ENCODE measurements at places on chromosomes 11 and 22.

GRCh38 chr11:14544611-14545010 is 24.4 kb upstream of the PSMA1 start:
- no peak for DNase-seq

GRCh38 chr11:104043678-104044239 is 7.3 kb downstream of the DDI1 start:
- no peak for DNase-seq

GRCh38 chr11:60970890-60971289 is 590 bp upstream of the CD6 start:
- no peak for DNase-seq

- no peak for DNase-seq
Measured at GRCh38 chr11:57150454-57150917, 31.3 kb upstream of the LRRC55 start.

DNA sequence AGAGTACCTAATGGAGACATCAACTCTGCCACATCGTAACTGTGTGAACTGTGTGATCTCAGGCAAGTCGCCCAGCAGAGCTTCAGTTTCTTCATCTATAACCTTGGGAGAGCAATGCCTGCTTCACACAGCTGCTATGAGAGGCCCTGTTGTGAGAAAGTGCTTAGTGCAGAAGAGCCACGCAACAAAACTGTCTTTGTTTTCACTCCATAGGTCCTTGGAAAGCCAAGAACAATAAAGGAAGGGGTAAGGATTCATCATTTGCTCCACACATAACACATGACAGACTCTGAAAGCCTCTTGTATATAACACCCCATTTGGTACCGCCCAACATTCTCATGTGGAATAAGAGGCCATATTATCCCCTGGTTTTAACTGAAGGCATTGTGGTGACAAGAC is 231.9 kb upstream of the ISX start:
- DNase-seq = no peak

GRCh38 chr11:130533113-130533798 is 84.8 kb downstream of the ADAMTS15 start:
- no peak for DNase-seq

DNA sequence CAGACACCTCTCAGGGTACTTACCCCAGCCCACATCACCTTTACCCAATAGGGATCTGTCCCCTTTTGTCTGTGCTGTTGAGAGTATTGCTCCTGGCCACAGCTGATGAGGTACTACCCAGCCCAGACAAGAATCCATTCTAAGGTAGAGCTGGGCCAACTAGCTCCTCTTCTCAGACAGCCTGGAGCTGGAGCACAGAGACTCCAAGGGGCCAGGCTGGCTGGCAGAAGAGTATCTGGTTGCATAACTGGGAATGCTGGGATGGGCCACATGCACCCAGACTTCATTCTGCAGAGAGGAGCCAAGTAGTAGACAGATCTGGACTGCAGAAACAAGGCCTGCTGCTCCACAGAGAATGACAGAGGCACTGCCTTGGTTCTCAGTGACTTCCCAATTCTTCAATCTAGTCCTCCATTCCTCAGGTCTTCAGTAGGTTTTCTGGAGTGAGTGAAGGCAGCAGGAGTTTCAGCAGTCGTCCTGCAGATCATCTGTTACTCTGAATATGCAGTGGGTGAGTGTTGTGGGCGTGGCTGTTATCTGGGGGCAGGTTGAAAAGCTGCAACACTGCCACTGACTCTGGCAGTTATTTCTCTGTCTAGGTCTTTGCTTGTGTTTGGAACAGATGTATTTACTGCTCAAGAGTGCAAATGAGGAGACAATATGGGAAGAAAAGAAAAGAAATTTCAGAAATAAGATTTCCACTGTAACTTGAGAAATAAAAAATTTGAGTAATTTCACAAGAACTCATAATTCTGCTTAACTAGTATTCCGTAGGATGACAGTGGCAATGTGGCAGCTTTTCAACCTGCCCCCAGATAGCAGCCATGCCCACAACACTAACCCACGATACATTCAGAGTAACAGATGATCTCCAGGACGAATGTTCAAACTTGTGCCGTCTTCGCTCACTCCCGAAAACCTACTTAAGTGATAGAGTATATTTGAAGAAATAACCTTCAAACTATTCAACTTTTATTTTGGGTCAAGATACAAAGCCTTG is 34.9 kb downstream of the MAPK1 start:
- no peak for DNase-seq

GRCh38 chr11:119772641-119773415 is 43.8 kb upstream of the NECTIN1 start:
- DNase-seq = no peak

- no peak for DNase-seq
Measured at GRCh38 chr11:19164230-19164855, 37.4 kb downstream of the CSRP3 start.

DNA sequence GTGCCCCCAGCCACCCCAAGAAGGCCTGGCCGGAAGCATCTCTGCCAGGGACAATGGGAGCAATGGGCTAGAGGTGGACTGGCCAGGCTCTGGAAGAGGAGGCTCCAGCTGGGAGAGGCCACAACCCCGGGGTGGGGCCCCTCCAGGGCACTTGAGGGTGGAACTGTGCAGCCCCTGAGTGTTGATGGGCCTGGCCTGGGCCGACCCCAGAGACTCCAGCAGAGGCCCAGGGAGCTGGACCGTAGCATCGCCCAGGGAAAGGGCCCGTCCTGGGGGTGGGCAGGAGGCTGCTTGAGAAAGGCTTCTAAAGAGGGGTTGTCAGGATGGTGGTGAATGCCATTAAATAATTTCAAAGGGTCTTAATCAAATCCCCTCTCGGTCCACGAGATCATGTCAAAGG is 30.4 kb downstream of the CDKN1C start:
- no peak for DNase-seq

DNA sequence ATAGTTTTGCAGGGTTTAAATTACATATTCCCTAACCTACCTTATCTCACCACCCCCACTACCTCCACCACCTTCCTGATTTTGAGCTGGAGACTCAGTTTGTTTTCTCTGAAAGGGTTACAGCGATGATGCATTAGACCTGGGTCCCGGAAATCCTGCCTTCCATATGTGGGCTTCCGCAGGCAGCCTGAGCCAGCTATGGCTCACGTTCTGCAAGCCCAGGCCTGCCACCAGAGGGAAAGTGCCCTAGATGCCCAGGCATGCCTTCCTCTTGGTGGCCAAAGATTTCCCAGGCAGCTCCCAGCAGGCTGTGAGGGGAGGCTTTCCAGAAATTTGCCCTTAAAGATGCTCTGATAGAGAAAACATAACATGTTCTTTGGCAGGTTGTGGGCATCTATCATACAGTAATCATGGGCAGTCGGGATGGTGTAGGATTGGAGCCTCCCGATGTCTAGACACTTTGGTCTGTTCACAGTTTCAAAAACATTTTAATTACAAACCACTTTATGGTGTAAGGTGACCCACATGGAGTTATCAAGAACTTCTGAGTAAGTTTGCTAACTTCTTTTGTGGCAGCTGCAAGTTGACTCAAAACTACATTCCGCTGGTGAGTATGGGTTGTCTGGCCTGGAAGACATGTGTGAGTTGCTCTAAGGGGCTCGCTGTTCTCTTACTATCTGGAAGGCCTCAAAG is 79.3 kb downstream of the MICAL2 start:
- DNase-seq = no peak

GRCh38 chr11:64790205-64791095 is 12.1 kb upstream of the SF1 start:
- no peak for DNase-seq

Data from dermis microvascular lymphatic vessel endothelial cell (primary cell).